ENCODE measurements at places on chromosomes 6 and 20.
A peak's percentile ranks its signal among the peaks of the same experiment; 100 is the strongest.

- DNase-seq = no peak
Measured at GRCh38 chr6:24901698-24902328, 33.9 kb downstream of the RIPOR2 start.

- no peak for DNase-seq
Measured at GRCh38 chr6:154139892-154140291, 100.9 kb downstream of the OPRM1 start.

DNA sequence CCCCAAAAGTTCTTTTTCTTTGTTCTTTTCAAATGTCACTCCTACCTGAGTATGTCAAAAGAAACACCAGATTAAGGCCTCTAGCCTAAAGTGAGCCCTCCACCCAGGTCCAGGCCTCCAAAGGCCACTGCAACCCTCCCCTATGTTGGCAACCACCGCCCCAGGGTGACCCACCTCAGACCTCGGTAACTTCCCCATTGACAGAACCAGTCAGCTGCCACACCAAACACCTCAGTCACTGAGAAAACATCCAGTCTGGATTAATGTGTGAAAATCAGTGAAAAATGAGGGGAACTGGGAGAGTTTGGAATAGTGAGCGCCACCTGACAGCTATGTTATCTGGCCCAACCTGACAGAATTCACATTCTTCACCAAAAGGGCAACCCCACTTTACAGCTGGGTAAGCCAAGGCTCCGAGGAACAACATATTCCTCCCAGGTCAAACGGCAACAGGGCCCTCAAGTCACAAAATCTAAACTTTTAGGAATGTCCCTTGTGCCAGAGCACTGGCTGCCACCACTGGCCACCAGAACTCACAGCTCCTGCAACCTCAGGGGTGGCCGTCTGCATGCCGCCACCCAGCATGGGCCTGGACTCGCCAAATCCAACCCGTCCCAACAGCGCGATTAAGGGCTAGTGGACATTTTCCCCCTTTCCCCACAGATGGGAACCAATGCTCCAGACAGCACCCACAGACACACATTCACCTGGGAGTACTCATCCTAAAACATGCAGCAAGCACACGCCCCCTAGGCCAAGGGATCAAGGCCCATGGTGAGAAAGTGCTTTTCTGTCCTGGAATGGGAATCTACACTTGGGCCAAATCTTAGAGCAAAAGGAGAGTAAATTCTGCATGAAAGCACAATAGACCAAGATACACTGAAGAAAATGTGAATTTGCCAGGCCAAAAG lies 4.8 kb downstream of the TAF4 start:
- no peak for DNase-seq

DNA sequence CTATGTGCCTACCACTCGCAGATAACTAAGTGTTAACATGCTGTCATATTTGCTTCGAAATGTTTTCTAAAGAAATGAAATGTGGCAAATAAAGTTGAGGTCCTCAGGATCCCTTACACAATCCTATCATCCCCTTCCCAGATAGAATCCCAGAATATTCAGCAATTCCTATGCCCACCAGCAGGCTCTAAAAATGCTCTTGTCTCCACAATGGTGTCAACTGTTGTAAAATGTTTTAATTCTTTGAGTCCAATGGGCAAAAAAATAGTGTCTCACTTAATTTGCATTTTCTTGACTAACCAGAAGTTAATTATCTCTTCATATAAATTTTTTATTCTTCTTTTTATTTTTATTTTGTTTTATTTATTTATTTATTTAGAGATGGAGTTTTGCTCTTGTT lies 103.9 kb upstream of the MAP7 start:
- no peak for DNase-seq

GRCh38 chr20:14295238-14295637 lies 42.2 kb downstream of the FLRT3 start:
- DNase-seq = no peak

- no peak for DNase-seq
Measured at GRCh38 chr6:38713812-38714211, 1.3 kb upstream of the DNAH8 start.

GRCh38 chr6:27144740-27145079 lies 102.8 kb upstream of the PRSS16 start:
- DNase-seq = no peak

- DNase-seq = no peak
Measured at GRCh38 chr6:73694711-73695411, 1.1 kb upstream of the CD109 start.

GRCh38 chr6:152100183-152100618 lies 292.7 kb downstream of the ESR1 start:
- no peak for DNase-seq

DNA sequence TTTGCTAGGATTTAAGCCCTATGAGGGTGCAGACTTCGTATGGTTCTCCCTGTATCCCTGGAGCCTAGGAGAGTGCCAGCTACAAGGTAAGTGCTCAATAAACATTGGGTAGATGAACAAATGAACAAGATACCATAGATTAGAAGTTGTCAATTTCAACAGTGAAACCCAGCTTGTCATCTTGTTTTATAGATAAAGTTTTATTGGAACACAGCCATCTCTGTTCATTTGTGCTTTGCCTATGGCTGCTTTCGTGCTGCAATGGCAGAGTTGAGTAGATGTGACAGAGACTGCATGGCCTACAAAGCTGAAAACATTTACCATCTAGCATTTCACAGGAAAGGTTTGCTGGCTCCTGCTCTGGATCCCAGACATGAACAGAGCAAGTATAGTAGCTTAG lies 5.6 kb downstream of the DAAM2 start:
- no peak for DNase-seq

- no peak for DNase-seq
Measured at GRCh38 chr6:136095986-136096385, 154.1 kb downstream of the MTFR2 start.

DNA sequence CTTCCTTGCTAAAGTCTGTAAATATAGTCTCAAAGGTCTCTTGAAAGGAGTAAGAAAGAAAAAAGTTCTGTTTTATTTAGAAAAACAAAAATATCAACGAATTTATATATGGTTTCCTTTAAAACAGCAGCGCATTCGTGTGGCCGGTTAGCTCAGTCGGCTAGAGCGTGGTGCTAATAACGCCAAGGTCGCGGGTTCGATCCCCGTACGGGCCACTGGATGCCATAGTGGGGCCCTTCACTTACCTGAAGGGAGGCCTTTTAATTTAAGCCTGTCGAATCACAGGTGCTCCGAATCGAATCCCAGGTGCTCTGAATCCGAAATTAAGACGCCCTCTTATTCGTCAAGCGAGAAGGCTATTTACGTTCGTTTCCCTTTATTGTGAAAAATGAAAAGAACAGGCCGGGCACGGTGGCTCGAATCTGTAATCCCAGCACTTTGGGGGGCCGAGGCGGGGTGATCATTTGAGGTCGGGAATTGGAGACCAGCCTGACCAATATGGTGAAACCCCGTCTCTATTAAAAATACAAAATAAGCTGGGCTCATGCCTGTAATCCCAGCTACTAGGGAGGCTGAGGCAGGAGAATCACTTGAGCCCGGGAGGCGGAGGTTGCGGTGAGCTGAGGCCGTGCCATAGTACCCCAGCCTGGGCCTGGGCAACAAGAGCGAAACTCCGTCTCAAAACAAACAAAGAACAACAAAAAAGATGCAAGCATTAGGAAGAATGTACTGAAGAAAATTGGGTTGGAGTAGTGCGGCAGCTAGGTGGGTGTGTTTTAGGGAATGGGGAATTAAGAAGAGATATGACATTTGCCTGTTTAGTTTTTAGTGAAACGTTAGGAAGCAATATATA lies 195.8 kb upstream of the ZNF184 start:
- no peak for DNase-seq

GRCh38 chr6:70369332-70369950 lies 43.9 kb upstream of the FAM135A start:
- peak; percentile 49 for DNase-seq

- DNase-seq = peak; percentile 11
Measured at GRCh38 chr6:126188279-126188909, 151.5 kb upstream of the CENPW start.

DNA sequence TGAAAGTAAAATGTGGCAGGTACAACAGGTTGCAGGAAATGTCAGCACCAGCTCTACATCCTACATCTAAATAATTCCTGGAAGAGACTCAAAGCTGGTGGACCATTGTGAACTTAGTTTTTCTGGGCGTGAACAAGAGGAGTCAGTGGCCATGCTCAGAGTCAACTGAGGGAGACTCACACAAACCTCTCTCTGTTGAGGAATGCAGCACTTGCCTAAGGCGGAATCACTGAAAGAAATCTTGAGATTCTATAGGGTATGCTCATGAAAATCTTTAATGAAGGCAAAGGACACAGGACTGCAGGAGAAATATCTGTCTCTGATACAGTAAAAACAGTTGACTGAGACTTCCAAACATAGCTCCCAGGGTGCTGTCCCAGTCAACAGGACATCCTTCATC lies 22.5 kb downstream of the SLC17A4 start:
- peak; percentile 40 for DNase-seq

DNA sequence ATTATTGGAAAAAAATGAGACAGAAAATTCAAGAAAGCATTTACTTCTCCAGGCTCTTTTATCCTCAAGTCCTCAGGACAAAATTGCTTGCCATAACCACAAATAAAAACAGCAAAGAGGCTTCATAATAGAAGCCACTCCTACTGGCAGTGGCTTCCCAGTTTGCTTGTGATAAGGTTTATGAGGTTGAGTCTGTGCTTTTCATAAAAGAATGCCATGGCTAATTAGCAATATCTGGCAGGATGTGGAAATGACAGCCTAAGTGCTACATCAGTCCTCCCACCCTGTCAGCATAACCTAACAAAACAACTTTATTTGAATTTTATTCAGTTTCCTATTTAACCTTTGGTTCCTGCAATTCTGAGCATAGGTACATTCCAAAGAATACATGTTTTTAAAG lies 80.9 kb upstream of the HTR1E start:
- DNase-seq = no peak

DNA sequence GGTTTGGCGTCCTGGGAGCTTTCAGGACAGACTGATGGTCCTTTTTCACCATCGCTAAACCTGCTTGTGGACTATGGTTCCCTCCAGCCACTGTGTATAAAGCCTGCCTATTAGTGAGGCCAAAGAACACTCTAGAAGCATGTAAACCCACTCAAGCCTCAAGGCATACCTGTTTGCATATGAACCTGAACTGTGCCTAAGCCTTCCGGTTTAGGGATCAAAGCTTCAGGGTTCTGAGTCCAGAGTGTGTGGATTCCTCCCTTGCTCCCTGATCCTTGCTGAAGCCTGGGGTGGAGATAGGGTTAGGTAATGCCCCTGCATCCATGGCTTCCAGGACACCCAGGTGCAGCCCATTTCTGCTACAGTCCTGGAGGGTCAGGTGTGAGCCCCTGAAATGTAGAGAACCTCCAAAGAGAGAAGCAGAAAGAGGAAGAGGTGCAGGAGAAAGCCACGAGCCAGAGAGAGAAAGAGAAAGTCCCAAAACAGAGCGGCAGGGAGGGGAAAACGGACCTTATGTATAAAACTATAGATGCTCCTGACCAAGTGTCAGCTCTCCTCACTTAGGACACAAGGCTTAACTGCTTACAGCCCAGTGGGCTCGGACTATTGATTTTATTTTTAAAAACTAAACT lies 93.3 kb downstream of the SCML4 start:
- DNase-seq = no peak

DNA sequence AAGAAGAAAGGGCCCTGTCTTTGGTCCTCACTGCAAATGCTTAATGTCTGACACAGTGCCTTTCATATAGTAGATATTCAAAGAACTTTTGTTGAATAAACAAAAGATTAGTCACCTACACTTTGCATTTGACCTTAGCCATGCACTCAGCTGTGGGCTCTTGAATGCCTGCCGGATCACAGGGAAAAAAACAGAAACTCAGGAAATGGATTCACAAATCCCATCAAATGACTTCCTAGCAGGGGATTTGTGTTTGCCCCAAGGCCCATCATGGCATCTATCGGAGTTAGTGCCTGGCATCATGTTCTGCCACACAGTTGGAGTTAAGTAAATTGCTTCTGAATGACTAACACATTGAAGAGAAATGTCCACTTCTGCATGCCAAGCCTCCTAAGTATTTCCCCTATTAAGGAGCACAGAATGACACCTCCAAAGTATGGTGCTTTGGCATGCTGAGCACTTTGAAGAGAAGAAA lies 72.3 kb upstream of the DST start:
- DNase-seq = peak; percentile 72

DNA sequence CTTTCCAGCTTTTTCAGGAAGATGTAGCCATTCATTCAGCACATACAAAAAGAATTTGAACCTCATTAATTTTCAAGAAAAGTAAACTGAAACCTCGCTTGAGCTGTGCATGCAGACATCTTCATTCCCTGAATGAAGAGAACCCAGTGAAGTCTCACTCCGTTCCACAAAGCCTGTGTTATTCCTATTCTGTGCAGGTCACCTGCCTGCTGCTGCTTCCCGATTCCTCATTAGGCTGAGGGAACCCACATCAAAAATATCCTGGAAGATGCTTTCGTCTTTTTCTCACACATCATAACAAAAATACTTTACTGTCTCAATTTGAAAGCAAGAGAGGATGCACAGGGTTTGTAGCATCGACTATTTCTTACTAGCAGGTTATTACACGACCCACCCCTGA lies 40.1 kb downstream of the TRMT6 start:
- DNase-seq = no peak

GRCh38 chr20:58694241-58695083 lies 1.9 kb downstream of the NPEPL1 start:
- DNase-seq = no peak

- no peak for DNase-seq
Measured at GRCh38 chr20:4787820-4788219, 66.1 kb downstream of the PRND start.

DNA sequence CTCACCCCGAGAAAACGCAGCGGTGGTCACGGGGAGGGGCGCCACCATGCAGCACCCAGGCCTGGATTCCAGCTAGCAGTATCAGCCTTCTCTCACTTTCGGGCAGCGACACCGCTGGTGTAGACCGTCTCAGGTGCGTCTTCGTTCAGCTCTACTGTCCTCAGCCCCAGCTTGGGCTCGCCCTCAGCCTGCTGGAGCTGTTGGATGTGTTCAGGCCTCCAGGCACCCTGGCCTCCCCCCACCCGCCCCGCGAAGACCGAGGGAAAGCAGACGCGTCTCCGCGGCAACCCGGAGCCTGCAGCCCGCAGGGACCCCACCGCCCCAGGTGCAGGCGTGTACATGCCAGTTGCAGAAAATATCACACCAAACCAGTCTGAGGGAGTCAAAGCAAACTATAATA lies 60.8 kb upstream of the CARMIL1 start:
- no peak for DNase-seq

- no peak for DNase-seq
Measured at GRCh38 chr20:33835615-33836172, 24.5 kb downstream of the CHMP4B start.

- no peak for DNase-seq
Measured at GRCh38 chr6:73538116-73538779, 17.4 kb upstream of the EEF1A1 start.

- no peak for DNase-seq
Measured at GRCh38 chr20:15627501-15627903, 945.7 kb downstream of the KIF16B start.

GRCh38 chr20:51833326-51833725 lies 31.0 kb upstream of the SALL4 start:
- DNase-seq = no peak

DNA sequence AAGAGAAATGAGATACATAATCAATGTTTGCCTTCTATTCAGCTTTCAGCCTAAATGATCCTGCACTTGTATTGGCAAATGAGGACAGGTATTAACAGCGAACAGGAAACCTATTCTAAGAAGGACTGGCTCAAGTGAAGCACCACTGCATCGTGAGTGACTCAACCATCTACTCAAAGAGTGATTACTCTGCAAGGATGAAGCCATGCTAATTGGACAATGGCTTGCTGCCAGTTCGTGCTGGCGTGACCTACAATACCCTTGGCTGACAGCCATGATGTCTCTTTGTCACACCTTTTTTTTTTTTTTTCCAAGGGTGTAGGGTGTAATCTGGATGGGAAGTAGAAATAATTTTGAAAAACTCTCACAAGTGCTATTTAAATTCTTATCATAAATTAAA lies 104.9 kb downstream of the GJA10 start:
- DNase-seq = no peak
